ENCODE measurements at places on chromosomes 3 and 15. TPM values are rescaled to one million over a fixed set of nuclear protein-coding genes. Genes with fewer than 3 reads are reported as not detected.

DNA sequence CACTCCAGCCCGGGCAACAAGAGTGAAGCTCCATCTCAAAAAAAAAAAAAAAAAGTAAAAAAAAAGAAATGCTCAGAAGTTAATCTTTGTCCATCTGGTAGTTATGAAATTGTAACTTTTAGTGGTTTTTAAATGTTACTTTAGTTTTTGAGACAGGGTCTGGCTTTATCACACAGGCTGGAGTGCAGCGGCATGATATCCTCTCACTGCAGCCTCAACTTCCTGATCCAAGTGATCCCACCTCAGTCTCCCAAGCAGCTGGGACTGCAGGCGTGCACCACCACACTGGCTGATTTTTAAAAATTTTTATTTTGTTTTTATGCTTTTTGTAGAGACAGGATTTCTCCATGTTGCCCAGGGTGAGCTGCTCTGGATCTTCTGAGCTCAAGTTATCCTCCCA lies 1.3 kb downstream of the RNU5B-1 start:
- H3K27me3 ChIP-seq, result no peaks in the 10 kb centered on the region
- no peaks in the 10 kb centered on the region for H3K36me3 ChIP-seq
- no peaks in the 10 kb centered on the region for H3K4me1 ChIP-seq
- no peak overlapping the region for H3K27ac ChIP-seq
- H3K4me3 ChIP-seq, result no peak overlapping the region

Gene PAQR9
- not detected for total RNA-seq

- no peaks in the 10 kb centered on the region for H3K27me3 ChIP-seq
- H3K27ac ChIP-seq, result no peak overlapping the region
- H3K4me1 ChIP-seq, result no peaks in the 10 kb centered on the region
- no peak for DNase-seq
- H3K4me3 ChIP-seq, result no peak overlapping the region
These were observed 235.4 kb downstream of the PYDC2 start for GRCh38 chr3:191696348-191696747.

- no peaks in the 10 kb centered on the region for H3K36me3 ChIP-seq
- no peak for DNase-seq
- H3K4me1 ChIP-seq, result no peaks in the 10 kb centered on the region
- H3K27ac ChIP-seq, result no peak overlapping the region
- H3K4me3 ChIP-seq, result no peak overlapping the region
- H3K27me3 ChIP-seq, result no peaks in the 10 kb centered on the region
These were observed 126.5 kb upstream of the ROPN1 start for GRCh38 chr3:124118397-124118796.

Gene PRR20G
- not detected for total RNA-seq

- no peak overlapping the region for H3K4me3 ChIP-seq
- no peaks in the 10 kb centered on the region for H3K4me1 ChIP-seq
- no peak overlapping the region for H3K27ac ChIP-seq
- DNase-seq, result no peak
- H3K27me3 ChIP-seq, result peaks cover 17% of the 10 kb centered on the region
- no peaks in the 10 kb centered on the region for H3K36me3 ChIP-seq
These were observed 18.5 kb downstream of the PAQR9 start for GRCh38 chr3:142945023-142945422.

GRCh38 chr3:33808559-33808958 lies 10.1 kb downstream of the PDCD6IP start:
- no peaks in the 10 kb centered on the region for H3K27me3 ChIP-seq
- no peak overlapping the region for H3K4me3 ChIP-seq
- no peak overlapping the region for H3K27ac ChIP-seq
- no peaks in the 10 kb centered on the region for H3K4me1 ChIP-seq
- DNase-seq, result no peak
- H3K36me3 ChIP-seq, result no peaks in the 10 kb centered on the region

GRCh38 chr3:60228823-60229222 lies 1022.4 kb downstream of the FHIT start:
- DNase-seq, result no peak
- H3K4me3 ChIP-seq, result no peak overlapping the region
- H3K36me3 ChIP-seq, result no peaks in the 10 kb centered on the region
- H3K27ac ChIP-seq, result no peak overlapping the region
- H3K27me3 ChIP-seq, result no peaks in the 10 kb centered on the region
- H3K4me1 ChIP-seq, result no peaks in the 10 kb centered on the region

Gene AADACL2
- 0.73 TPM for total RNA-seq

Gene FAH
- 164 TPM for total RNA-seq

DNA sequence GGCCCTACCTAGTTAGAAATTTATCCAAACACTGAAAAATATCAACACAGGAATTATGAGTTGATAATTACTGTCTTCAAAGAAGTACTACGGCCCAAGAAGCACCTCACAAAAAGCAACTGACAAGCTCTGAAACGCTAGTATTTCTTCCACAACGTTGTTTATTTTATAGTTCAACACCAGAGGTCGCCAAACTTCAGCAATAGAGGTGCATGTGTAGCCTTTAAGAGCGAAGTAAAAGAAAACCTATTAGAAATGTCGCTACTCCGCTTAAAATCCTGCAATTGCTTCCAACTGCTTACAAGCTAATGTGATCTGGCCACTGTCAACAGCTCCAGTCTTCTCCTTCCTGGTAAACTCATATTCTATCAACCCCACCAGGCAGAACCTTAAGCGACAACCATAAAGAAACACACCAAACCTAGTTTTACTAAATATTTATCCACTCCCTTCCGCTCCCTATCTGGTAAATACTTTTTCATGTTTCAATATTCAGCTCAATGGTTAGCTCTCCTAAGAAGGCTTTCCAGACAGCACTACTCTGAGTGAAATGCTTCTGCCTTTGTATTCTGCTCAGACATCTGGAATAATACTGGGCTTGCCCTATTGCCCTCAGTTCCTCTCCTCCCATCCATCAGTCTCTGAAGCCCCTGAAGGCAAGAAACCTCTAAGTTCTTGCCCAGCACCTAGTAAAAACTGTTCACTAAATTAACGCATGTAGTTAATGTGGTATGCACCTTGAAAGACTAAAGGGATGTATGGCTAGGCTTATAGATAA lies 110.2 kb downstream of the NR1I2 start:
- H3K4me1 ChIP-seq, result no peaks in the 10 kb centered on the region
- no peaks in the 10 kb centered on the region for H3K27me3 ChIP-seq
- DNase-seq, result no peak
- no peak overlapping the region for H3K4me3 ChIP-seq
- H3K27ac ChIP-seq, result no peak overlapping the region

DNA sequence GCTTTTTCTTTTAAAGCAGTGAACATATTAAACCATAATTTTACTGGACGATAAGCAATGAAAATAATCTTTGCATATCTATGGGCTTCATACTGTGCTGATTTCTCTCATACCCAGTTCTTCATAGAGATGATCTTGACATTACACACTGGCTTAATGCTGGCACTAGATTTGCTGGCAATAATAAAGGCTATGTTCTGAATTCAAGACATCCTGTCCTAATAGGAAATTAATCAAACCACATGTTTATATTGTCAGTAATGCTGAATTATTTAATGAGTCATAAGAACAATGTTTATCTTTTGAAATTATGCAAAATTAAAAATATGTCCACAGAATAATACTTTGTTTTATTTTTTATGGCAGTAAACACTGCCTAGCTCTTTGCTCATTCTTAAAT lies 643.2 kb downstream of the OTOL1 start:
- no peaks in the 10 kb centered on the region for H3K36me3 ChIP-seq
- no peak for DNase-seq
- H3K27me3 ChIP-seq, result no peaks in the 10 kb centered on the region
- no peaks in the 10 kb centered on the region for H3K4me1 ChIP-seq
- no peak overlapping the region for H3K27ac ChIP-seq
- no peak overlapping the region for H3K4me3 ChIP-seq
